NCI-H2227 treated with DMSO at 0.1 percent for 48 hours (cell line): ENCODE measurements at places on chromosomes 7 and 10.

DNA sequence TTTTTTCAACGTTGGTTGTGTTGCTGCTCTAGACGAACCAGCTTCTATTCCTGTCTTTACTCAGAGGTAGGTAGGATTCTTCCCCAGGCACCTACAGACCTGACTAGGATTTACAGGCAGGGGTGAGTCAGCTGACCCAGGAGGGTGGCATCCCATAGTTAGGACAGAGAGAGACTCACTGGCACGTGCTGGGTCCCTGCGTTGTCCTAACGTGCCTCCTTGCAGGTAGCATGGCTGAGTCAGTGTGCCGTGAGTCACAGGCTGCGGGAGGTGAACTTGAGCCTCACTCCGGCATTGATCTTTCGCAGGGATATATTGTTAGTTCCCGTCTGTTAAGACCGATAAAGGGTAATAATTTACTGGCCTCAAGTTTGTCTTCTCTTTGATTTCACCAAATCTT lies 96.5 kb downstream of the PFKFB3 start:
- DNase-seq, result no peak

DNA sequence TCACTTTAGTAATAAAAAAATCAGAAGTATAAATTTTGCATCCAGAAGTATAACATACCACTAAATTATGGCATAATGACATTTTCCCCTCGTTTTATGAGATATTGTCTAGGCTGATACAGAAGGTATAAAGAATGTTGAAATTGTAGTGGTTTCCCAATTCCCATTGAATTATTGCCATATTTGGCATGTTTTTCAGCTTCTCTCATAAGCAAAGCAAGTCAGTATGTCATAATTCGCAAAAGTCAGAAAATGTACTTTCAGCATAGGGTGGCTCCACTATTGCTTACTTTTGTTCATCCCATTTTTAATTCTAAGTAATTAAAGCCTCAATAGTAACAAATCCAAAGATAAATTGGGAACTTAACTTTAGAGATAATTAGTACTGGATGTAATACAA lies 19.7 kb upstream of the PTPRZ1 start:
- DNase-seq, result no peak

- no peak for DNase-seq
These were observed 208.6 kb upstream of the CCDC6 start for GRCh38 chr10:60114765-60115586.

GRCh38 chr10:70405037-70405824 lies 1.3 kb downstream of the EIF4EBP2 start:
- DNase-seq, result peak; percentile 34

DNA sequence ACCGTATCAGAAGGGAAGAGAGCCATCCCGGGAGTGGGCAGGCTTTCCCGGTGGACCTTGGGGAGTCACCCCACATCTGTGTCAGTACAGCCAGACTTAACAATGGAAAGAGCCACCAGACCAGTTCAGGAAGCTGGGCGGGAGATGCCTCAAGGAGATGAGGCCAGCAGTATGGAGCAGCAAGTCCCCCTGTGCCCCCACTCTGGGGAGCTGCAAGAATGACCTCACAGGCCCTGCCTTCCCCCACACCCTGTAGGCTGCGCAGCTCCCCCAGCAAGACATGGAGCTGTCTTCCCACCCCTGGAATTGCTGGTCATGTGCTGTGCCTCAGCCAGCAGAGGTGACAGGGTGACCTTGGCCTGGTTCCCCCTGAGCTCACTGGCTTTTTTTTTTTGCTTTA lies 76.8 kb upstream of the INSIG1 start:
- no peak for DNase-seq

GRCh38 chr7:31642681-31643115 lies 44.3 kb upstream of the PPP1R17 start:
- no peak for DNase-seq

DNA sequence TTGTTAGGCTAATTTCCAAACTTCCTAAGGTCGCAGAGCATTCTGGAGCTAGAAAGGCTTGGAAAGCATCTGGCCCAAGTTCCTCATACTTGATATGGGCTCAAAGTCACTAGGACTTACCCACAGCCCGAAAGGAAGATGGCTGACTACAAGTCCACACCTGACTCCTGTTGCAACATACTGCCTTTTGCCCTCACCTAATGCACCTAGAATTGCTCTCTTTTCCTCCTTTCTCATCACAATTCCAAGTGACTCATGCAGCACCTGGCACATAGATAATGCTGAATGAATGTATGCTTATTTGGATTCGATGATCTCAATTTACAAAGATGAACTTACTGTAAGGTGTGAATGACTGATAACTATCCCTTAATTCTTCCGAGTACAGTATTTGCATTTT lies 131.5 kb downstream of the SORBS1 start:
- DNase-seq, result no peak

- no peak for DNase-seq
These were observed 37.9 kb upstream of the TMEM140 start for GRCh38 chr7:135109976-135110375.
